D721Med (cell line): ENCODE measurements at places on chromosomes 11 and 22.

DNA sequence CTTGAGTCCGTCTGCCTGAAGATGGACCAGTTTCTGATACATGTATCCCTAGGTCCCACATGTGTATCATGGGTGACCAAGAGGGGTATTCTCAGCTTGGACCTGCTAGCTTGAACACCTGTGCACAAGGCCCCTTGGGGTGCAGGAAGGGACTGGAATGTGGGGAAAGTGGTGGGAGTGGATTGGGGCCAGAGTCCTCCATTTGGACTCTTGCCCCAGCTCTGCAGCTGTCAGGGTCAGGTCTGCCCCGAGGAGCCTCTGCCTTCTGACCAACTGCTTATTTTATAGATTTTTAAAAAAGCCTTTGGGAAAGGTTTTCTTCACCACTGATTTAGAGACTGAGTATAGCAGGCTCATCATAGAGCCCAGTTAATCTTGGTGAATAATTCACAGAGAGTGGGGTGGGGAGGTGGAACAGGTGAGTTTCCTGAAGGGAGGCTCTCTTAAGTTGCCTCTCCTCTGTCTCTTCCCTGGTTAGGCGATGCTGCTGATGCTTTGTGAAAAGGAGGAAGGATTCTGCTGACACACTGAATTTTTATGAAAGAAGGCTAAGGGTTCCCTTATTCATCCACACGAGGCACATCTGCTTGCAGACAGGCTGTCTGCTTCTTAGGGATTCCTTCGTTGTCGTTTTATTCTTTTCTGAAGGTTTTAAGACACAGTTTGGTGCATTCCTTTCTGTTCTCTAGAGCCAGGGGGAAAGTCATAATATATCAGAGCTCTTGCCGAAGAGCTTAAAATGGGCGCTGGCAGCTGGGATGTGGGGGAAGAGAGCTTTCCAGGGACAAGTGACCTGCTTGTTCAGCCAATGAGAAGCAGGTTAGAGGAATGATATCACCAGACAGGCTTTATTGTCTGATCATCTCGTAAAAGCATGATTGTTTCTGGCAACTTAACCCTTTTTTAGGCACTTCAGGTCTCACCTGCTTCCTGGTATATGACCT lies 19.9 kb downstream of the TRIM44 start:
- no peak for DNase-seq

DNA sequence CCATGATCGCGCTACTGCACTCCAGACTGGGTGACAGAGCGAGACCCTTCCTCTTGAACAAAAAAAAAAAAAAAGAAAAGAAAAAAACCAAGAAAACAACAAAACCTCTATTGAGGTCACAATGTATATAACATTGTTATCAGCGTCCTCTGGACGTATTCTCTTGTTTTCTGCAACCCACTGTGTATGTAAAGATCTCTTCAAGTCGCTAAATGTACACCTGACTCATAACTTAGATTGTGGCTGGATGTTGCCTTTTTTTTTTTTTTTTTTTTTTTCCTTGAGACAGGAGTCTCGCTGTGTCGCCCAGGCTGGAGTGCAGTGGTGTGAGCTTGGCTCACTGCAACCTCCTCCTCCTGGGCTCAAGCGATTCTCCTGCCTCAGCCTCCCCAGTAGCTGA lies 1.4 kb upstream of the YPEL1 start:
- DNase-seq, result no peak

- no peak for DNase-seq
Observed at GRCh38 chr11:102800767-102801166, 2.8 kb upstream of the MMP1 start.

DNA sequence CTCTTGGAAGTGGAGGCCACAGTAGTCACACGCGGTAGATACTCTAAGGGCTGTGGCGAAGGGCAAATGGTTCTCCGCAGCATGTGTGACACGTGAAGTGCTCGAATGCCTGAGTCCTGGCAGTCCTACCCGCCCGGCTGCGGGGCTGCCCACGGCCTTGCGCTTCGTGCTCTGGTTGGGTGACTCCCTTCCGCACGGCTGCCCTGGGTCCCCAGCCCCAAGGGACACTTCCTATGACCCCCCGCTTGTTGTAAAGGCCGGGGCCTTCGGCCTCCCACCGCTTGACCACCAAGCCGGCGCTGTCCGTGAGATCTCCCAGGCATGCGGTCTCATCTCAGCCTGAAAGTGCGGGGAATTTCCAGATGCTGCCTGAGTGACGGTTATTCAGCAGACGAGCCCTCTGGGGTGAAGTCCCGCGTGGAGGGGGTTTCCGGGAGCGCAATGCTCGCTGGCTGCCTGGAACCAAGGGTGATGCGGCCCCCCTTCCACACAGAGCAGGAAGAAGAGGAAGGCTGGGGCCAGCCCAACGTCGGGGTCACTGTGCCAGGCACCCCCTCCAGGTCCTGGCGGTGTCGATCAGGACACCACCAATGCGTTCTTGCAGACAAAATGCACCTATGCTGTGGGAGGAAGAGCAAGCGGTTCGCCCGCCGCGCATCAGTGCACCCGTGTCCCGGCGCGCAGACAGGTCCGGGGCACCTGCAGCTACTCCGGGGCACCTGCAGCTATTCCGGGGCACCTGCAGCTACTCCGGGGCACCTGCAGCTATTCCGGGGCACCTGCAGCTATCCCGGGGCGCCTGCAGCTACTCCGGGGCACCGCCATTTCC lies 171.2 kb downstream of the OPCML start:
- no peak for DNase-seq

GRCh38 chr11:84901991-84902390 lies 725.2 kb downstream of the DLG2 start:
- DNase-seq, result no peak

DNA sequence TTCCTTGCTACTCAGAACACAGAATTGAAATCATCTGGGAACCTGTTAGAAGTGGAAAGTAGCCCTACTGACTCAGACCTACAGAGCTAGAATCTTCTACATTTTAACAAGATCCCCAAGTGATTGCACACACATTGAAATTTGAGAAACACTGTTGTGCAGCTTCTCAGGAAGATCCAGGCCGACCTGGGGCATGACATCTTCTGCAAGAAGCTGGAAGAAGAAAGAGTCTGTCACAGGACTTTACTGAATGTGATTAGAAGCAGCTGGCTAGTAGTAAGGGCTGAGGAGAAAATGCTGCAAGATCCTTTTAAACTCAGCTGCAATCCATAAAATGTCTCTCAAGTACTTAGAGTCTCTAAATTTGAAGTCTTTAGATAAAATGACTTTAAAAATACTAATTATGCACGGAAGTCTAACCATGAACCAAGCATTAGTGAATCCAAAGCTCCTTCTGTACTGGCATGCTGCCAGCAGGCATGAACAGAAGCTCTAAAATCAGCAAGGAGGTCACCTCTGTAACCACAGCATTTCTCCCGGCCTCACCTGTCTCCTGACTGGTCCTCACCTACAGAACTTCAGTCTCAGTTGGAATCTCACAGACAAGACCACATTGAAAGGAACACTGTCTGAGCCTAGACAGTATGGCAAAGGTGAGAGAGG lies 85.0 kb downstream of the SERGEF start:
- no peak for DNase-seq

DNA sequence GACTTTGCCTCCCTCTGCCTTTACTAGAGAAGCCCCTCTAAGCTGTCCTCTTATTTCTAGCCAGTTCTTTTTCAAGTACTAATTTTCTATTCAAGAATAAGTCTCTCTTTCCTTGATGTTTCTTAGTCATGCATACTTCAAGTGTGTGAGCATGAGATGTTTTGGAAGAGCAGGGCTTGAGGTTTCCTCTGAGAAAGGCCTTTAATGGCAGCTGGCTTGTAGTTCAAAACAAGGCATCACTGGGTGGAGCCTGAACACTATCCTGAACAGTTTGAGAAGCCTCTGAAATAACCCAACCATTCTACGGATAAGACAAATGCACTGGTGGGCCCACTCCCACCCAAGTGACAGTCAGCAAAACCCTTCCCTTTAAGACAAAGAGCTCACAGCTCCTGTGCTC lies 37.6 kb downstream of the CLDN25 start:
- DNase-seq, result no peak

- DNase-seq, result no peak
Observed at GRCh38 chr11:79663017-79663416, 222.2 kb upstream of the TENM4 start.
